Tongue (tissue), 3 donors: ENCODE measurements at places on chromosomes 3 and 15.

- peak; percentile 27 for DNase-seq
Observed at GRCh38 chr3:159761369-159761768, 227.3 kb upstream of the IL12A start.

DNA sequence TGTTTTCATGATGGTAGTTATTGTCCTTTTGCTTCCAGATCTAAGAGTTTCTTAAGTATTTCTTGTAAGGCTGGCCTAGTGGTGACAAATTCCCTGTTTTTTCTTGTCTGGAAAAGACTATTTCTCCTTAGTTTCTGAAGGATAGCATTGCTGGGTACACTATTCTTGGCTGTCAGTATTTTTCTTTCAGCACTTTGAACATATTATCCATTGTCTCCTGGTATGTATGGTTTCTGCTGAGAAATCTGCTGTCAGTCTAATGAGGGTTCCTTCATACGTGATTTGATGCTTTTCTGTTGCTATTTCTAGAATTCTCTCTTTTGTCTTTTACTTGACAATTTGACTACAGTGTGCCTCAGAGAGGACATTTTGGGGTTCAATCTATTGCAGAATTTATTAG lies 134.3 kb downstream of the CGGBP1 start:
- DNase-seq, result no peak

DNA sequence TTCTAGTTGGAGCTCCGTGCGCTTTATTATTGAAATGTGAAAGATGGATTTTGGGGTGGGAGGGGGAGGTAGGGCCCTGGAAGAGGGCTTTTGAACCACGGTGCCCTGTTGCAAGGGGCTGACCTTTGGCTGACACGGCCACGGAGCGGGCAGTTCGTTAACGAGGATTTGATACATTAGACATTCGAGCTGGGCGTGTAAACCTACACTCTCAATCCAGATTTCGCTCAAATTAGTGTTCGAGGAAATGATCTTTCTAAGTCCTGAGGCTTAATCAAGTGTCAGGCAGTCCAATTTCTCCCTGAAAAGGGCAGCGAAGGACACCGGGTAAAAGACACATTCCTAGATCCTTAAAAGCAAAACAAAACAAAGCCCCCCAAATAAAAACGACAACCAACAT lies 13.0 kb downstream of the ZIC1 start:
- DNase-seq, result no peak

DNA sequence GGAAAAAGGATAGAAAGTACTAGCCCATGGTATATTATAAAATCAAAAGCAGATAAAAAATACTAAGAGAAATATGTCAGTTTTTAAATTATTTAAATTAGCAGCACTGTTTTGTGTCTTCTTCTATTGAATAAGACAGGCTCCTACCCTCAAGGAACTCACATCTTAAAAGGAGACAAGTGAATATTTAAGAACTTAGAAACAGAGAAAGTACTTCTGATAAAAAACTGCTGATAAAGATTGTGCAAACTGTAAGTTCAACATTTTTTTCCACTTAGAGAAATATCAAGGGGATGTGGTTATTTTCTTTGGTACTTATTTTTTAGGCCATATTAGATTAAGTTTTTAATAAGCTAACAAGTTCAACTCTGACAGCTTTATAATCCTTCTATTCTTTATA lies 3.0 kb upstream of the ANKRD28 start:
- no peak for DNase-seq

GRCh38 chr3:115165701-115166100 lies 18.6 kb upstream of the ZBTB20 start:
- DNase-seq, result no peak

DNA sequence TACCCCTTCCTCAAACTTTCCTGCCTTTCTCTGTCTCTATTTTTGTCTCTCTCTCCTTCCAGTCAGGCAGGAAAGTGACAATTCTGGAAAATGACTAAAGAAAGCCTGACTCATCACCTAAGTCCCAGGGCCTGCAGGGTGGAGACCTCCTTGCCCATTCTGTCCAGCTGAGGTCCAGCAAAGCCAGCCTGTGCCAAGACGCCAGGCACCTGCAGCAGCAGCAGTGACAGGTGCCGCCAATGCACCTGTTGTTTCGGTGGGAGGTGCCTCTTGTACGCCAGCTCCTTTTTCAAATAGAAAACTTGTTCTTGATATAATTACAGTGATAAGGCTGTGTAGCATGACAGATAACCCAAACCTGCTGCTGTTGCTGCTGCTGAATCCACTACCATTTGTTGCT lies 501.3 kb downstream of the NTRK3 start:
- DNase-seq, result no peak

DNA sequence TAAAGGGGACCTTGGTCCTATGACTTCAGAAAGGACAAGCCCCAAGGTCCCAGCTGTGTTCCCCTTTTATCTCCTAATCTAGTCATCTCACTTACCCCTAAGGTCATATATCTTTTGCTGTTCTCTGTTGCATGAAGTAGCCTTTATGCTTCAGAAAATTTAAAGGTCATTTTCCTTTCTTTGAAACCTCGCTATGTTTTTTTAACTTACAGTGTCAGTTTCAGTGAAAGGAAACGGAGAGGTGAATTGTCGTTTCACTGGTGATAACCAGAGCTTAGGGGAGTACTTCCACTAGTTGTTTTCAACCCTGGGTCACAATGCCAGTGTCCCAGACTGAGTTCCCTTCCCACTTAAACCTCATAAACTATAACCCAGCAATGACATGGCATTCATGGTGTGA lies 357.4 kb downstream of the GAP43 start:
- DNase-seq, result no peak

GRCh38 chr15:39685999-39686613 lies 96.5 kb downstream of the FSIP1 start:
- peak; percentile 84 for DNase-seq

DNA sequence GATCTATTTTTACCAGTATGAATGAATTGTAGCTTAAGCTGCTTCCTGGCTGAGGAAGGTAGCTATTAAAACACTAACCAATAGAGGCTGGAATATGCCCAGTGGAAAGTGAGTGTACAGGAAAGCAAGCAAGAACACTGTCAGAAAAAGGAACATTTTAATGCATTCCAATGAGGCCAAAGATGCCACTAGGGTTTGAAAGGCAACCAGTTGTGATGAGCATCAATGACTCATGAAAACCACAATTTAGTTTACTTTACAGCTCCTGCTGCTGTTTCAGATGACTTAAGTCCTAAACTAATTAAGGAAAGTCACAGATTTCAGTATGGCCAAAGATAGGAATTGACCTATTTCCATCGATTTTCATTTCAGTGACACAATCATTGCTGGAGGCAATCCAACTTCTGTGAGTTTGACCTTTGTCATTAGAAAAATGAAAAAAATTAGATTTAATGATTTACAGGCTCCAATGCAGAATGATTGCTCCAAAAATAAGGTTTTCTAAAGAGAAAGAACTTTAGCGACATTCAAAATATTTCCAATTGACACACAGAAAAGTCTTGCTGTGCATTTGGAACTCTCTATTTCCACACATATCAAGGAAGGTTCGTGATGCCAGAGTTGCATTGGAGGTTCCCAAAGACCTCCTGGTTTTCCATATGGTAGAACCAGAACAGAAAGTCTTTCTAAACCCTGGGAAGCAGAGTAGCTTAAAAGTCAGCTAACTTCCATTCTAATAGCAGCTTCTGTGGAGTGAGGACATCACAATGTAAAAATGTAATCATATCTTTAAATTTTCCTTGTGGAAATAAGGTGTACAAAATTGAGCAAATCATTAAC lies 103.0 kb downstream of the SUCNR1 start:
- DNase-seq, result no peak

DNA sequence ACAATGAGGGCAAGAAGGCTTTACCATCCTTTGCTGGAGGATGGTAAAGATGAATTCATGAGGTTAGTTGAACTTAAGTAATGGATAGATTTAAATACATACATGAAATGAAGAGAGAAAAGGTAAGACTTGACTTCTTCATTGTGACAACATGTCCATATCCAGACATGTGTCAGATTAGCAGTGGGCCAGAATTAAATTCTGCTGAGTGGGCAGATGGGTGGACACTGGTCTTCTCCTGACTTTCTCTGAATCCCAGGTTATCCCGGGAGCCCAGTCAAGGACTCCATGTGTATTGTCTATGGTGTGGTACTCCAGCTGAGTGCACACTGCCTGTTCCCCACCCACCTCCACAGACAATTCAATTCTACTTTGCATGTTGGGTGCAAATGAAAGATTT lies 603.1 kb downstream of the NLGN1 start:
- no peak for DNase-seq

GRCh38 chr3:197292083-197292646 lies 6.2 kb downstream of the DLG1 start:
- no peak for DNase-seq

- peak; percentile 99 for DNase-seq
Observed at GRCh38 chr3:50337175-50337861, 3.3 kb downstream of the RASSF1 start.

DNA sequence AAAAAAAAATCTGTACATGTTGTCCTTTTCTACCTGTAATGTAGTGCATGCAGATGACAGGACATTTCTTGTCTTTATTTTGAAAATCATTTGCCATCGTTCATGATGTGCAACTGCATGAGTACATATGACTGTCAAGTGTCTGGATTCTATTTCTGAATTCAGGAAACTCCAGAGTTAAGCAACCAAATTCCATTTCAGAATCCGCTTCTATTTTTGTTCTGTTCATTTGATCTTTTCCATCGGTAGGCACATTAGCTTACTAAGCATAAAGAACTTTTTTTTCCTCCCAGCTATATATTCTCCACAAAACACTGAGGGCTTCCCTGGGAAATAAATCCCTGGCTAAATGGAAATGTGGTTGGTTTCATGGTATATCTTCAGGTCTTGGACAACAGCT lies 365.6 kb downstream of the PTPRG start:
- no peak for DNase-seq

DNA sequence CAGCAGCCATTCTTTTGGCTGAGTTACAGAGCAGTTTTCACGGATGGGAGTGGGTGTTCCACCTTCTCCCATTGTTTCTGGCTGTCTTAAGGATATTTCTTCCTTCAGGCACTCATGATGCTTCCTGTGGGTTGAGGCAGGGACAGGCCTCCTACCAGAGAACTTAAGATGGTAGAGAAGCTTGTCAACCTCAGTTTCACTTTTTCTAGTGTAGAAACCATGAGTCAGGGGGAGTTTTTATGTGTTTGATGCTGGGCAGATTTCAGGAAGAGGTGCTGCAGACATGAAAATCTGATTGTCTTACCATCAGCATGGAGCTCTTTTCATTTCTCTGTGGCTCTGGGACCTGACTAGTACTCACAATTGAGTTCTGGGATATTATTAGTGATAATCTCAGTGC lies 48.7 kb upstream of the VEPH1 start:
- DNase-seq, result no peak

DNA sequence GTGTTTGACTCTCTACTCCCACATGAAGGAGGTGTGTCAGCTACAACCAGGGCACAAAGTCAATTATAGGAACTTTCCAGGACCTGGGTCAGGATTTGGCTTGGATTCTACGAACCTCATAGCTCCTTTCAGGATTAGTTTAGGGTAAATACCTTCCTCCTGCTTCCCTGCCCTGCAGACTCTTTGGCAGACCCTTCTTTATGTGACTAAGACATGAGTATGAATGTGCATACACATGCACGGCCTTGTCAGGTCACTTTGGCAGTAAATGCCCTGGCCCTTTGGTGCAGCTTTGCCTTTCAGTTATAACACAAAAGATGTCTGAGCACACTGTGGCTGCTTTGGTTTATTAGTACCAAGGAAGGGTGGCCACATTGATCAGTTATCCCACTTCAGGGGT lies 68.9 kb downstream of the GHSR start:
- DNase-seq, result no peak

DNA sequence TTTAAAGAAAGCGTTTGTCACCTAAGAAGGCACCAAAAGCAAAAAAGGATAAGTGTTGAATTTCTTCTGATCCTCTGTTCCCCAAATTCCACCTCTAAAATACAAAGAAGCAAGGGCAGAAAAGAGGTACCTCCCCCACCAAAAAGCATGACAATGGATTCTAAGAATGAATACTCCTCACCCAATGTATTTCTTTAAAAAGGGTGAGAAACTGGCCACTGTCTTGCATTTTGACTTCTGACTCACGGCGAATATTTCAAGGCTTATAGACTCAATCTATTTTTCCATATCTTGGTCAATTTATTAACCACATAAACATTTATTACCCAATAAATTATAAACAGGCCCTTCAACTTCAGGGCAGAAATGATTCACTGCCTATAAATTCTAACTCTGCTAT lies 131.1 kb downstream of the NR1I2 start:
- DNase-seq, result no peak

GRCh38 chr15:93030430-93031102 lies 58.4 kb downstream of the RGMA start:
- DNase-seq, result peak; percentile 90

GRCh38 chr3:111314181-111314873 lies 227.7 kb upstream of the CD96 start:
- DNase-seq, result peak; percentile 39

GRCh38 chr15:101514318-101514717 lies 24.8 kb upstream of the PCSK6 start:
- no peak for DNase-seq

GRCh38 chr3:174430986-174431385 lies 428.1 kb upstream of the NAALADL2 start:
- peak; percentile 40 for DNase-seq

GRCh38 chr3:58260261-58260731 lies 22.7 kb downstream of the ABHD6 start:
- DNase-seq, result peak; percentile 46

- DNase-seq, result peak; percentile 76
Observed at GRCh38 chr15:41585127-41586047, 26.4 kb downstream of the TYRO3 start.

GRCh38 chr3:197926418-197926817 lies 23.6 kb upstream of the RPL35A start:
- DNase-seq, result no peak

DNA sequence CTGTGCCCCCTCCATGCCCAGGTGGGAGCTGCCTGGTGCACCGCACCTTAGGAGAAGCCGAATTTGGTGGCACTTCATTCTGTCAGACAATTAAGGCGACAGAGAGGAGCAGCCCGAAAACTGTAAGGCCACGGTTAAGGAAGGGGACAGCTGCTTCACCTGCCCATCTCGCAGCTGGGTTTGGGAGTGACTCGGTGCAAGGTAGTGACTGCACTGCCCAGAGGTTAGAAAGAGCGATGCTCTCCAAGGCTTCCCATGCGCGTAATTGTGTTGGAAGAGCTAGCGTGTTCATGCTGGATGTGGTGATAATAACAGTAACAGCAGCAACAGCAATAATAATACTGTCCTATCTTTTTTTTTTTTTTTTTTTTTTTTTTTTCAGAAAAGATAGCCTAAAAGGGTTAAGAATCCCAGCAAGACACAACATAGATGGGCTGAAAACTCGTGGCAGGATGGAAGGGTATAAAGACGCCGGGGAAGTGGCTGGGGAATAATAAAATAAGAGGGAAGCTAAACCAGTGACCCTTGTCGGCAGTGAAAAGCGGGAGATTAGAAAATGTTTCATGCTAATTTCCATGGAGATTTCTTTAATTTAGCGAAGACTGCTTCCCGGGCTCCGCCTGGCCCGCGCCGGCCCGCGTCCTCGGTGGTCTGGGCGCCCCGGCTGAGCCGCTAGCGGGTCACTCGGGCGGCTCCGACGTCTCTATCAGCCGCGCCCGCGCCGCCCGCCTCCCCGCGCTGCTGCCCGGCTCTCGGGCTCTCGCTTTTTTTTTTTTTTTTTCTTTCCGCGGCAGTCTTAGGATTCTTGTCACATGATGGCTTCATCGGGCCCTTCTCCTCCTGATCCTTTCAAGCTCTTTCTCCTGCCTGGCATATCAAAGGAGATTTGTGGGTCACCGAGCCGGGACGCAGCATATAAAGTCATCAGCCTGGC lies 617.1 kb downstream of the NR2F2 start:
- peak; percentile 37 for DNase-seq

- no peak for DNase-seq
Observed at GRCh38 chr15:35145336-35145735, 60.2 kb upstream of the NANOGP8 start.
